ENCODE measurements at places on chromosomes 5 and 9.

DNA sequence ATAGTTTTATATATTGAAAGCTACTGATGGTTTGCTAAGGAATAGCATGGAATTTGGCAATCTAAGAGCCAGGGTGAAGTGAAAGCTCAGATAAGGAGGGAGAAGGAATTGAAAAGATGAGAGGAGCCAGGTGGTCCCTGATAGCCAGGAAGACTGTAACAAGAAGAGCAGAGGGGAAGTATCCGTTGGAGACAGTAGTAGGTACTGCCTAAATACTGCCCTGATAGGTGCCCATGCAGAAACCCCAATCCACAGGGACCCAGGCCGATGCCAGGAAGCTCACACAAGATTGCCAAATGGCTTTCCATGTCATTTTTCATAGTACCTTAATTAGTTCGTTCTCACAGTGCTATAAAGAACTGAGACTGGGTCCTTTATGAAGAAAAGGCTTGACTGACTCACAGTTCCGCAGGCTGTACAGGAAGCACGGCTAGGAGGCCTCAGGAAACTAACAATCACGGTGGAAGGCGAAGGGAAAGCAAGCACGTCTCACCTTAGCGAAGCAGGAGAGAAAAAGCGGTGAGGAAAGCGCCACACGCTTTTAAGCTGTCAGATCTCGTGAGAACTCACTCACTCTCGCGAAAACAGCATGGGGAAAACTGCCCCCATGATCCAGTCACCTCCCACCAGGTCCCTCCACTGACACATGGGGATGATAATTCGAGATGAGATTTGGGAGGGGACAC lies 13.0 kb downstream of the ACTL7B start:
- DNase-seq, result no peak

DNA sequence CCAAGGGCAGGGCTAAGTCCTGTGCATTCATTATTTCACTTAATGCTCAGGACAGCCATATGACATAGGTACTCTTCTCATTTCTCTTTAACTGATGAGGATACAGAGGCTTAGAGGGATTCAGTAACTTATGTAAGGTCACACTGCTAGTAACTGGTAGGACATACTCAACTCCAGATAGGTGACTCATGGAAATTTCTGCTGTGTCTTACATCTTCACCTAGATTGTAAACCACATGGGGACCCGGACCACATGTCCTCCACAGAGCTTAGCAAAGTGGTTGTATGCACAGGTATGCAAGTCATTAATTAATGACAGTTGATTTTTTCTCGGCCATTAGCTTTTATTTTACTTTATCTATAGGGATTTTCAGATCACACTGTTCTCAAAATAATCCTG lies 29.3 kb downstream of the SLC1A1 start:
- DNase-seq, result no peak

DNA sequence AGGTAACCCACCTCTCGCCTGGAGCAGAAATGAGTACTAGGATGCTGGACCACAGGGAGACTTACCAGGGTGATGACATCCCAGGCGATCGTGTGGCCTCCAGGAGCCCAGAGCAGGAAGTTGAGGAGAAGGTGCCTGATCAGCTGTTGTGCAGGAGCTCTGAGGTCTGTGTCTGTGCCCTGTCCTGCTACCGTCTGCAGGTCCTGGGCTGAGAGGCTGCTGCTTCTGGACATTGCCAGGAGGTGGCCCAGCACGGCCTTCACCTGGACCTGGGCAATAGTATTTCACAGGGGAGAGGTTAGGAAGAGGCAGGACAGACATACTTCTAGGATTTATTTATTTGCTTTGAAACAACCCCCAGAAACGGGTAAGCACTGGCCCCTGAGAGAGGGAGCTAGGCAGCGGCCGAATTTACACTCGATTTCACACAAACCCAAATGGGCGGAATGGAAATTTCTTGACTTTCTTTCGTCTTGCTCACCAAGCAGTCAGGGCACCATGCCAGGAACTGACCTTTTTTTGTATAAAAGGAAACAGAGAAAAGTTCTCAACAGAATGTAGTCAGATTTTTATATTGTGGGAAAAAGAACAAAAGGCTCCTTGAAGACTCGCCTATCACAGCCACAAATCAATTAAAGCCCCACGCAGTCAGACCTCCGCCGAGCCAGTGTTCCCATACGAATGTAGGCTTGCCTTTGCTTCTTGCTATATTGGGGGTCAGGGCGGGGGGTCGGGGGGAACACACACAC lies 210.3 kb downstream of the FANCC start:
- no peak for DNase-seq

- no peak for DNase-seq
These were observed 67.3 kb upstream of the PCSK5 start for GRCh38 chr9:75823151-75823550.

- DNase-seq, result peak; percentile 87
These were observed 1.4 kb upstream of the SPAAR start for GRCh38 chr9:35907711-35908503.

- DNase-seq, result no peak
These were observed 1.4 kb downstream of the ADAMTS2 start for GRCh38 chr5:179343719-179344430.

GRCh38 chr5:2260211-2261003 lies 377.7 kb upstream of the IRX4 start:
- no peak for DNase-seq

- no peak for DNase-seq
These were observed 2323.5 kb upstream of the ACO1 start for GRCh38 chr9:30060976-30061375.

GRCh38 chr9:74016004-74016403 lies 481.1 kb upstream of the RORB start:
- peak; percentile 60 for DNase-seq

All from bronchial epithelial cell (primary cell).